ENCODE measurements at places on chromosomes 16 and 17. TPM values are rescaled to one million over a fixed set of nuclear protein-coding genes. Genes with fewer than 3 reads are reported as not detected.

The SEPTIN1 gene
- total RNA-seq: not detected

The KCNG4 gene
- not detected for total RNA-seq

The IGF2BP1 gene
- total RNA-seq: 0.85 TPM

The HOXB8 gene
- total RNA-seq: under 0.01 TPM

The HASPIN gene
- 0.85 TPM for total RNA-seq

The KRT31 gene
- total RNA-seq: not detected

The GRAP gene
- total RNA-seq: 0.58 TPM

The CNGB1 gene
- not detected for total RNA-seq

The CACNG5 gene
- not detected for total RNA-seq

The PDF gene
- total RNA-seq: 6.2 TPM

The FZD2 gene
- total RNA-seq: 17.8 TPM
